Frontal cortex (tissue), 4 donors: ENCODE measurements at places on chromosomes 6 and 20. TPM values are rescaled to one million over a fixed set of nuclear protein-coding genes. Genes with fewer than 3 reads are reported as not detected.

DNA sequence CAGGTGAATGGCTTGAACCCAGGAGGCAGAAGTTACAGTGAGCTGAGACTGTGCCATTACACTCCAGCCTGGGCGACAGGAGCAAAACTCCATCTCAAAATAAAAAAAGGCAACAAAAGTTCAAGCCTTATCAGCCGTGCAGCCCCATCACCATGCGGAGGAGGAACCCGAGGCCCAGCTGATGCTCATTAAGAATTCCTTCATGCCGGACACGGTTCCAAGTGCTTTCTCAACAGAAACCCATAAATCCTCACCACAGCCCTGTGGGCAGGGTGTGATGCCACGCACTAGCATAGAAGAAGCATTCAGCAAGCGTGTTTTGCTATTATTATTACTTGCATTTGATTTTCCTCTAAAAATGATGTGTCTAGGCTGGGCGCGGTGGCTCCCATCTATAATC is 56.3 kb downstream of the PREX1 start:
- DNase-seq, result no peak

GRCh38 chr6:17980329-17980728 is 7.1 kb downstream of the KIF13A start:
- no peak for DNase-seq

- DNase-seq, result no peak
Measured at GRCh38 chr6:31752739-31753319, 9.6 kb upstream of the SAPCD1 start.

The ZNF334 gene
- total RNA-seq, result 11.4 TPM

The PPP1R3G gene
- 1.6 TPM for total RNA-seq

The TMEM74B gene
- total RNA-seq, result 9.4 TPM

The EPPIN gene
- total RNA-seq, result not detected

The FAM209B gene
- total RNA-seq, result not detected

The PDE7B gene
- 16.3 TPM for total RNA-seq

The AHI1 gene
- 42.8 TPM for total RNA-seq
